ENCODE measurements at places on chromosomes 13 and 19.

- DNase-seq, result no peak
Observed at GRCh38 chr13:91740756-91741155, 342.3 kb downstream of the GPC5 start.

- no peak for DNase-seq
Observed at GRCh38 chr19:55339889-55340783, 460 bp downstream of the KMT5C start.

GRCh38 chr13:24161010-24161775 is 673 bp downstream of the SPATA13 start:
- DNase-seq, result peak; percentile 1

DNA sequence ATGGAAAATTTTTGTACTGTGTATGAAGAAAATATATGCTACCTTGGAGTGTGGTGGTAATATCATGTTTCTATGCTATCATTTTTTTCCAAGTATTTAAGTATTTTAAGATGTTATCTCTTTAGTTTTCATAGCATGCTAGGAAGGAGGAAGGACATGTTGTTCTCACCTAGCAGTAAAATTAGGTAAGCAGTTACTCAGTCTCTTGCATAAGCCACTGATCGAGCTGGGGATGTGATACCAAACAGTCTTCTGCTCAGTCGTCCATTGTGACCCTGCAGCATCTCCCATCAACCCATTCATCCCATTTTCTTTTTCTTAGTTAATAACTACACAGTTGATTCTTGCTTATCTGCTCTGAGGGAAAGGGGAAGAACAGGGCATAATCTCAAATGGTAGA is 130.6 kb downstream of the KLF5 start:
- DNase-seq, result no peak

DNA sequence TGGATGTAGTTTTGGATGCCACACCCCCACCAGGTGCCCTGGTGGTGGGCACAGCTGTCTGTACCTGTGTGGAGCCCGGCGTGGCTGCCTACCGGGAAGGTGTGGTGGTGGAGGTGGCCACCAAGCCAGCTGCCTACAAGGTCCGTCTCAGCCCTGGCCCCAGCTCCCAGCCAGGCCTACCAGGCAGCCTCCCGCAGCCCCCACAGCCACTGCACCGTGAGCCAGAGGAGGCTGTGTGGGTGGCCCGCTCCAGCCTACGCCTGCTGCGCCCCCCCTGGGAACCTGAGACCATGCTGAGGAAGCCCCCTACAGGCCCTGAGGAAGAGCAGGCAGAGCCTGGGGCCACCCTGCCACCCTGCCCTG is 3.5 kb downstream of the CIC start:
- DNase-seq, result no peak

DNA sequence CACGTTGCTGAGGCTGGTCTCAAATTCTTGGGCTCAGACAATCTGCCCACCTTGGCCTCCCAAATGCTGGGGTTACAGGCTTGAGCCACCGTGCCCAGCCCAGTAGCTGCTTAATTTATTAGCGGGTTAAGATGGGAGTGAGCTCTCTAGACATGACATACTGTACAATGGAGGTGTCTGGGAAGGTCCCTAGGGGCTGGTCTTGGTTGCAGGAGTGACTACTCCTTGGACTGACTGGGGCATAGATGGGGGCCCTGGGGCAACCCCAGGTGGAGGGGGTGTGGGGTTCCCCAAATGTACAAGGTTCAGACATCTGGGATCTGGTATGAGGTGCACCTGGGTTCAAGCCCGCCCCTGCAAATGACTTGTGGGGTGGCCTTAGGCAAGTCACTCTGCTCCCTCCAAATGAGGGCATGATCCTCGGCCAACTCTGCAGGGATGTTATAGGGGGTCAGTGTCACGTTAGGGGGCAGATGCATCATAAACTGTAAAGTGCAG is 12.8 kb downstream of the CIB3 start:
- DNase-seq, result no peak

- no peak for DNase-seq
Observed at GRCh38 chr19:11856596-11857250, 8.2 kb downstream of the ZNF439 start.

- DNase-seq, result no peak
Observed at GRCh38 chr19:2532252-2533071, 56.5 kb downstream of the GADD45B start.

DNA sequence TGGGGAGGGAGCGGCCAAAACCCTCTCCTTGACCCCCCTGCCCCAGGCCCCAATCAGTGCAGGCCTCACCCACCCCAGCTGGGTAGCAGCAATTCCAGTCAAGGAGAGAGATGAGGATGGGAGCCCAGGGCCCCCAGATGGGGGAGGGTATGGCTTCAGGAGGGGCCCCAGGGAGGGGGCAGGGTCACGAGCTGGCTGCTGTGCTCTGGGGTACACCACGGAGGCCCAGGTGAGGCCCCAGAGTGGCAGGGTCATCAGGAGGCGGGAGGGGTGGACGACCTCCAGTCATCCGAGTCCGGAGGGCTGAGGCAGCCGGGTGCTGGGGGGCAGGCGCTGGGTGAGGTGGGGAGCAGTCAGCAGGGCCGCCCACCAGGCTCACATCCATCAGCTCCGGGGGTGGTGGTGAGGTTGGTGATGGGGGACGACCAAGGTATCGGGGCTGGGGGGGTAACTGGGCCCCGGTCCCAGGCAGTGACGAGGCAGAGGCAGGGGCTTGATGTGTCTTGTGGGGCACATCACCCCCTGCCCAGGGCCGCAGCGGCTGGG is 8.4 kb downstream of the DYRK1B start:
- DNase-seq, result no peak

GRCh38 chr19:45047188-45047797 is 8.4 kb downstream of the CLASRP start:
- no peak for DNase-seq

GRCh38 chr13:89832827-89833226 is 1514.7 kb upstream of the MIR17HG start:
- DNase-seq, result no peak

GRCh38 chr19:39139305-39139874 is 13.8 kb downstream of the PAK4 start:
- no peak for DNase-seq

GRCh38 chr19:56069642-56070041 is 51.5 kb downstream of the ZNF787 start:
- no peak for DNase-seq

GRCh38 chr13:101346942-101347728 is 69.2 kb downstream of the NALCN start:
- DNase-seq, result no peak

DNA sequence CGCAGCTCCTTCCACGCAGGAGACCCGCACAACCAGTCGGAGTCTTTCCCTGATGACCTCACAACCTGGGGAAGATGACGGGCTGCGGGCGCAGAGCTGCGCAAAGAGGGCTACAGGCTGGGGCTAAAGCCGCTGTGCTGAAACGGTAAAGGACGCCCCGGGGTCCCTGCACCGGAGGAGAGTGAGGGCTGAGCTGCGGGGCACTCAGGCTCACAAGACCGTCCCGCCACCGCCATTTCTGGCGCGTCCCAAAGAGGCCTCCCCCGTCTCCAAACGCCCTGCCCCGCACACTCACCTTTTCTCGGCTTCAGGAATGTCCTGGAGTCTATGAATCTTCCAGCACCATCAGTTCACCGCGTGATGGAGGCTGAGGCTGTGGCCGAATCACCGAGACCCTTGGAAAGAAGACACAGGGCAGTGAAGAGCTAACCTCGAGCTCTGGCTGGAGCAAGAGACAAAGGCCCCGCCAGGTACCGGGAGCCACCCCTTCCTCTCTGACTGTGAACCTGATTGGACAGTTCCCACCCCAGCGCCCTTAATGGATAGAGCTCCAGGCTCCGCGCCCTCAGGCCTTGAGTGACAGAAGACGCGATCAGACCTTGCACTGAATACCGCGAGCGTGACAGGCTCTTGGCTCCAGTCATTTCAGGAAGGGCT is 41.8 kb upstream of the ZNF429 start:
- peak; percentile 92 for DNase-seq

- DNase-seq, result no peak
Observed at GRCh38 chr13:75414036-75414827, 67.7 kb downstream of the TBC1D4 start.

DNA sequence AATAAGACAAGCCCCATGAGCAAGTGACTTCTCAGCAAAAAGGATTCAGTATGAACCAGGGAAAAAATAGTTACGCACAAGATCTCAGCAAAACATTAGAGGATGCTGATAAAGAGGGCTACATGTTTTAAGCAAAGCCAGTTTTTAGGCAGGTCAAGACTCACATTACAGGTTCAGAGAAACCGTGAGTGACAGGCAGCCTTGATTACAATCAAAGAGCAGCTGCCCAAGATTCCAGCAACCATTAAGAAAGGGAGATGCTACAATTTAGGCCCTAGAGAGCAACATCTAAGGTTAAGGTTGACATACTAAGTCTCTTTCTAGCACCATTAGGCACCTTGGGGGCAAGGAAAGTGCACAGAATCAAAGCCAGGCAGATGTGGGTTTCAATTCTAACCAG is 2.8 kb upstream of the SLC7A1 start:
- no peak for DNase-seq

GRCh38 chr19:674282-675151 is 1.7 kb upstream of the FSTL3 start:
- no peak for DNase-seq

- no peak for DNase-seq
Observed at GRCh38 chr13:111353508-111353907, 33.1 kb downstream of the TEX29 start.

- no peak for DNase-seq
Observed at GRCh38 chr13:59846845-59847620, 316.7 kb downstream of the DIAPH3 start.

DNA sequence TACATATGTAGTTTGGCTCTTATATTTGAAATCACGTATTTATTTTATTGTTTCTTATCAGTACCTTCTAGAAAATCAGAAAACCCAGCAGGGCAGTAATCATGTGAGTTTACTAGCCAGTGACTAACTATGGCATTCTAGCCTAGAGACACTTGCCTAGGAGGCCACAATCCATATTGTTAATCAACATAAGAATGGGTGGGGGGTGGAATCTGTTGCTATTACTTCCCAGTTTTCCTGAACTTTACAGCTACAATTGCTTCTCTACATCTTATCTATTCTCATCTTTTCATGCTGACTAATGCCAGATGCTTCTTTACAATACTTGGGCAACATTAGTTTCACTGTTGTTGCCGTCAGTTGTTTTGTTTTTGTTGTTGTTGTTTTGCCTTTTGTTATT is 18.7 kb upstream of the ATXN8OS start:
- no peak for DNase-seq

DNA sequence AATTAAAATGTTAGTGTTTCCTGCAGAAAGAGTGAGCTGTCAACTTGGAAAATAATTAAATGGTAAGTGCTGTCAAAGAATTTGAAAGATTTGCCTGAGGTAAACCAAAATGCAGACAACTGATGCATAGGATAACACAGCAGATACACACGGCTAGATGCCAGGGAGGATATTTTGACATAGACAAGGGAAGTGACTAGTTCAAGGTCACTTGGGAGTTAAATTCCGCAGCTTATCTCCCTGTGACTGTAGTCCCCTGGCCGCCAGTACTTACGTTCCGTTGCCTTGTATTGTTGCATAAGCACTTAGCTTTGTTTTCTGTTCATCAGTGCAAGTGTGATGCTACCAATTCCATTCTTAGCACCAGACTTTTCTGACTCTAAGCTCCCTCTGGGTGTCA is 247.3 kb upstream of the MAB21L1 start:
- no peak for DNase-seq

GRCh38 chr19:32122258-32122657 is 223.2 kb upstream of the ZNF507 start:
- no peak for DNase-seq

DNA sequence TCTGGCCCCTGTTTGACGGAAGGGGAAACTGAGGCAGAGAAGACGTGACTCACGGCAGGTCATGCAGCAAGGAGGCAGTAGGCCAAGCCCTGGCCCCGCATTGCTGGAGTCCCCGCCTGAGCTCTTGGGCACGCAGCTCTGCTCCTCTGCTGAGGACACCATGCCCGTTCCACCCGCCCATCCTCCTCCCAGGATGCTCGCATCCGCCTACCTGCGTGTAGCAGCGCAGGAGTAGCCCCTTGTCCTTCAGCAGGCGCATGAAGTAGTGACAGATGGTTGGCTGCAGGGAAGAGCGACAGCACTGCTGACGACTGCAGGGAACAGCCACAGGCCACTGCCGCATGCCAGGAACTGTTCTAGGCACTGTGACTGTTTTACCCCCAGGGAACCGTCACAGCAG is 10.5 kb downstream of the SIRT2 start:
- DNase-seq, result no peak
